NCI-H345 (cell line): ENCODE measurements at places on chromosomes 1 and 21.

DNA sequence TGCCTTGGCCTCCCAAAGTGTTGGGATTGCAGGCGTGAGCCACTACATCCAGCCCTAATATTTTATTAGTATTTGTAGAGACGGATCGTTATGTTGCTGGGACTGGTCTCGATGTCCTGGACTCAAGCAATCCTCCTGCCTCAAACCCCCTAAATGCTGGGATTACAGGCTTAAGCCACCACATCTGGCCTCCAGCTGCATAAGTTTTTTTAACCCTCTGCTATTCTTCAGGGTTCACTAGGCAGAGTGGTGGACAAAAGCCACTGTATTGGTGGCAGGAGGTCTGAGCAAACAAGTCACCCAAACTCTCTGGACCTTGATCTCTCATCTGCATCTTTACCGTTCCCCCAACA, 10.1 kb upstream of the CLIC4 start:
- DNase-seq = no peak

DNA sequence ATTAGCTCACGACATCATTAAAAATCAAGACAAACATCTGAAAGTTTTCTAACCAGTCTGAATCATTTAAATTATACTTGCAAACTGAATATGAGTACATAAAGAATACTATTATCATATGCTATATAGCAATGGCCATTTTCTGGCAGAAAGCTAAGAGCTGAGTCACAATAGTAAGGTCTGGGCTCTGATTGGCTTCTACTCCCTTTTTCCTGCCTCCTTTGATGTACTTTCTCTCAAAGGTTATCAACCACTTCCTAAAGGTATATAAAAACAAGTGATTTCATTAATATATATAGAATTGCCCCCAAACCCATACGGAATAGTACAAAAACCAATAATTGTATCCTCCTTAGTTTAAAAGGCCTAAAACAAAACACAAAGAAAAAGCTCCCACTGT, 7.0 kb downstream of the KCNA3 start:
- no peak for DNase-seq

- DNase-seq = no peak
Observed at GRCh38 chr1:186681801-186682200, 1.6 kb upstream of the PTGS2 start.

DNA sequence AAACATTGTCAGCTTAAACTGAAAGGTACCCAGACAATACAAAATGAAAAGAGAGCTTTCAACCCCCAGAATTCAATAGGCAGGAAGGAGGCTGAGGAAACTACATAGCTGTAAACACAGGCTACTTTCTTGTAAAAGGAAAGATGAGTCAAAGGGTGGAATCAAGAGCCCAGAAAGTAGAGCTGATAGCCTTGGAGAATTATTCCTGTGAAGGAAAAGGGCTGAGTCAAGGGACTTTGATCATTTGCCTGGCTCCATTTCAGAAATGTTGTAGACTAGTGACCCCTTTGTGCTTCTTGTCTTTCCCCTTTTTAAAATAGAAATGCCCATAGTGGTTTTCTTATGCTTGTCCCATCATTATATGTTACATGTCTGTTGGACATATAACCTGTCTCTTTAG, 597.6 kb downstream of the ADGRL2 start:
- no peak for DNase-seq

GRCh38 chr21:39568361-39568760, 44.4 kb upstream of the B3GALT5 start:
- peak; percentile 21 for DNase-seq

DNA sequence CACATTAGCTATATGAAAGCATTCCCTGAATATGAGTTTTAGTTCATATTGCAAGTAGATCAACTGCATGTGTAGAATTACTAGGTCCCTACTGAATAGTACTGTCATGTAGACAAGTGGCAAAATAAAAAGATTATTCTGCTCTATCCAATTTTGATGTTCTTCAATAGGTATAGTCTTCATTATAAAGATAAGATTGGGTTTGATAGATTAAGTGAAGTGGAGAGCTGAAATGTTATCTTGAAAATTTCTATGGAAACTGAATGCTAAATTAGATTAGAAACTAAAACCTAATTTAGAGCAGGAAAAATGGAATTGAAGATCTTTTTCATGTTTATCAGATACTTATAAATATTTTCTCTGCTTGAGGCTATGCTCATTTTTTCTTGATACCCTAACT, 1610.0 kb downstream of the BRINP3 start:
- no peak for DNase-seq

GRCh38 chr1:110785612-110786011, 87.3 kb upstream of the CD53 start:
- no peak for DNase-seq

- peak; percentile 30 for DNase-seq
Observed at GRCh38 chr1:5648410-5649165, 343.6 kb downstream of the NPHP4 start.

DNA sequence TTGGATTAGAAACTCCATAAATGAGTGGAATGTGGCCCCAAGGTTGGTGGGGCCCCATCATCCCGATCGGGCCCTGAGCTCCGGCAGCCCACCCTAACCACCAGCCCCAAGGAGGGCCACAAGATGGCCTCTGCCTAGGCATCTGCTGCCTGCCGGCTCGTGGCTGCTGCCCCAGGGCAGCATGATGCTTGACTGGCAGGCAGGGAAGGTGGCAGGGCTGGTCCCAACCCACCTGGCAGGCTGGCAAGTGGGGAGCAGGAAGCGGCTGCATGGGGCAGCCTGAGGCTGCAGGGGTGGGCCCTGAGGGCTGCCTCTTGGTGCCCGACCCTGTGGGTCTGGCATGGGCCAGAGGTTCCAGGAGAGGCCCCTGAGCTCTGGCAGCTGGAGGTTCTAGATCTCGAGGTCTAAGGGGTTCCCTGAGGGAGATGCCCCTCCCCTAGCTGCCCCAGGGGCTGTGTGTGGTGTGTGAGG, 760 bp upstream of the GJC2 start:
- no peak for DNase-seq

DNA sequence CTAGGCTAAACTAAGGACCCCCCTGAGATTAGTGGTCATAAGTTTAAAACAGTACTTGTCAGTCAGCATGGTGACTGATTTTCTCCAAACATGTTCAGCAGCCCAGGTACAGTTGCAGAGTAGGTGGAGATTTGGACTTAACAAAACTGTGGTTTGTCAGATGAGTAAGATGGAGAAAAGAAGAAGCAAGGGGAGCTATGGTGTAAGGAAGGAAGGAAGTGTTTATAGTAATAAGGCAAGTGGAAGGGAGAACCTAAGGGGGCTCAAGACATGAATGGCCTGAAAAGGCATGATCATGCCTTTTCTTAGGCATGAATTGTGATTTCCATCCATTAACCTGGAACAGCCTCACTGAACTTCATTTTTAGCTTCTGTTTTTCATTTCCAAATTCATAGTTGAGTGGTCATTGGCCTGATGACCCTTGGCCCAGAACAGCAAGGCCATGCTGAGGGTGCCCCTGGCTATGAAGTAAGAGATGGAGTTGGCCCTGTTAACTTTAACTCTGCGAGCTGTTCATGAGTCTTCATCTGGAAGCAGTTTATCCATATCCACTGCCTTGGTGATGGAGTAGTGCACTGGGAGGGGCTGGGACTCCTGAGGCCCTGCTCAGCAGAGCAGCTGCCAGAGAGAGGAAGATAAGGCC, 60.7 kb downstream of the LRRC8D start:
- DNase-seq = no peak

DNA sequence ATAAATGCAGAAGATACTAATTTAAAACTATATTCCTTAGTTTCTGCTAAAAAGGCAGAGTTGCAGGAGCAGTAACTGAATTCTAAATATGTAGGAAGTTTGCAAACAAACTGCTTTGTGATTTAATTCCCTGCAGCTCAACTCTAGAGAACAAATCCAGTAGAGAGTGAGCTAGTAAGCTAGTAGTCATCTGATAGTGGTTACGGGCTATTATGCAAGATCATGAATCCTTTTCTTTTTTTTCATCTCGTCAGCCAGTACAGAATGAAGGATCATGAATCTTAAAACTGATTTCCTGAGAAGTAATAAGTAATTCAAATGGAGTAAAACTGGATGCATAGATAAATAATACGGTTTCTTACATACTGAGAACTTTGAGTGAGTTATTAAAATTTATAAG, 3.3 kb downstream of the DPH5 start:
- peak; percentile 28 for DNase-seq

DNA sequence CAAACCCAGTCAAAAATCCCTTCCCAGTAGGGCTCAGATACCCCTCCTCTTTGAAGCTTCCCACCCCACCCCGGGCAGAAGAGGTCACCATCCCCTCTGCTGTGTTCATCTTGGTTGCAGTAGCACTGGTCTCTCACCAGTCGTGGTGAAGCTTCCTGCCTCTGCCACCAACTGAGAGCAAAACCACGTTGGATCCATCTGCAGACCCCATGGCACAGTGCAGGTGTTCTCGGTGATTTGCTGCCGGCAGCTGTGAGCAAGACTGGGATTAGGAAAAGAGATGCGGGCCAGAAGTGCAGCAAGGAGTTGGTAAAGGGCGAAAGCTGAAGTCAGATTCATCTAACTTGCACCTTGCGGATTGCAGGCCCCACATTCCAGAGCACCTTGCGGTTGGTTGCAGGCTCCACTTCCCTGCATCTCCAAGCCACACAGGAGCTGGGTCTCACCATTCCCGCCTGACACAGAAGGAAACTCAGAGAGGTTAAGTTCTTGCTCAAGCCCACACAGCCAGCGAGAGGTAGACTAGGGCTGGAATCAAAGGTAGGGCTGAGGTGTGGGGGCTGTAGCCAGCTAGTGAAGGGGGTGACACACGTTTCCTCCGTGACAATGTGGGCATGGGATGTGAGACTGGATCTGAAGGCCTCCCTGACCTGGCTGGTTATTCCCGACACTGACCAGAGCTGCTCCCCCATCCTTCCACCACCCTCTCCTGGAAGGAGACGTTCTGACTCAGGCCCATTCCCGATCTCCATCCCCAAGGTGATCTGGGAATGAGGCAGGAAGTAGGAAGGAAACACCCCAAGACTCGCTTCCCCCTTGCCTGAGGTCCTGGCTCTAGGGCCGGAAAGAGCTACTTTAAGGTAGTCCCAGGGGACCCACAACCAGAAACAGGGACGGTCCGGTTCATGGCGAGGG, 3.3 kb upstream of the FAM110D start:
- DNase-seq = no peak
